ENCODE measurements at places on chromosomes 13 and 19.

GRCh38 chr19:48330012-48330681 is 4.8 kb downstream of the EMP3 start:
- DNase-seq = peak; percentile 63

- DNase-seq = no peak
Measured at GRCh38 chr19:34523408-34523807, 41.9 kb downstream of the WTIP start.

DNA sequence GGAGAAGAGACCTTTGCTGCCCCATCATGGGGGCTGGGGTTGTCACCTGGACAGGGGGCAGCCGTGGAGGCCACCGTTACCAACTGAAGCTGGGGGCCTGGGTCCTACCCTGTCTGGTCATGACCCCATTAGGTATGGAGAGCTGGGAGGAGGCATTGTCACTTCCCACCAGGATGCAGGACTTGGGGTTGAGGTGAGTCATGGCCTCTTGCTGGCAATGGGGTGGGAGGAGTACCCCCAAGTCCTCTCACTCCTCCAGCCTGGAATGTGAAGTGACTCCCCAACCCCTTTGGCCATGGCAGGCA is 9.0 kb downstream of the EGLN2 start:
- DNase-seq = no peak

GRCh38 chr19:40921005-40921897 is 39.2 kb upstream of the CYP2A7 start:
- DNase-seq = no peak

- DNase-seq = no peak
Measured at GRCh38 chr19:13554506-13555240, 48.4 kb upstream of the CACNA1A start.

DNA sequence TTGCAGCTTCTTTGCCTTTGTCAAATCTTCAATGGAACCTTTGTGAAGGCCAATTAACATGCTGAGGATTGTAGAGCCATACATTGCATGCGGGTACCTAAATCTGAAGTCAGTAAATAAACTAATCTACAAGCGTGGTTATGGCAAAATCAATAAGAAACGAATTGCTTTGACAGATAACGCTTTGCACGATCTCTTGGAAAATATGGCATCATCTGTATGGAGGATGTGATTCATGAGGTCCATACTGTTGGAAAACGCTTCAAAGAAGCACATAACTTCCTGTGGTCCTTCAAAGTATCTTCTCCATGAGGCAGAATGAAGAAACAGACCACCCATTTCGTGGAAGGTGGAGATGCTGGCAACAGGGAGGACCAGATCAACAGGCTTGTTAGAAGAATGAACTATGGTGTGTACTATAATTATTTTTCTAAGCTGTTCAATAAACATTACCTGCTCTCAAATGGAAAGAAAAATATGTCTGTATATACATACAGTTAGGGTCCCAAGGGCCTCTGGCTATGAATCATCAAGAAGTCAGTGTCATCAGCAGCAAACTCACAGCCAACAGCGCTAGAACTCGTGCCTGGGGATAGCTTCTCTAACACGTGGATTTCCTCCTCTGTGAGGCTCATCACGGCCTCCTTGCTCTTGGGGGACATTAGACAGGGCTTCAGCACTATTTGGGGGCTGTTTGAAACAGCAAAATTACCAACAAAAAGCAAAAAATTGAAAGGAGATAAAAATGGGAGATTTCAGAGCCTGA is 2.9 kb upstream of the CD70 start:
- no peak for DNase-seq

GRCh38 chr13:76132532-76132931 is 496.4 kb downstream of the LMO7 start:
- DNase-seq = no peak

DNA sequence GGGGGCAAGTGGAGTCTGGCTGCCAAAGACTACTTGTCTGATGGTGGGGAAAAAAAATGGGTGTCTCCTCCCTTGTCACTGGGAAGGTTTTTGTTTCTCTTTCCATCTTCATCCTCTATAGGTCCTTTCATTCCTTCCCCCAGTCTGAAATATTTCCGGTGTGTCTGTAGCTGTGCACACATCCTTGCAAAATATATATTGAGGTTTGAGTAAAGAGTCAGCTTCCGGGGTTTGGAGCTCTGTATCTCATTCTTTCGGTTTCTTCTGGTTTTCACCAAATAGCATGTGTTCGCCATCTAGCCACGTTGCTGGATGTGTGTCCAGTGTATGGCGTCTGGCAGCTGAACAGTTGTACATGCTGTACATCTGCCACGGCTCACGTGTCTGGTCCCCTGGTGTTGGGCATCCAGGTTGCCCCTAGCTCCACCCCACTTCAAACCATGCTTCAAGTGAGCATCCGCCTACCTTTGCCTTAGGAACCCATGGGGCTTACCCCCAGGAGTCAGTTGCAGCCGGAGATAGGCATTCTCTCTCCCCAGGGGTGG is 142.2 kb downstream of the SIPA1L3 start:
- peak; percentile 18 for DNase-seq

DNA sequence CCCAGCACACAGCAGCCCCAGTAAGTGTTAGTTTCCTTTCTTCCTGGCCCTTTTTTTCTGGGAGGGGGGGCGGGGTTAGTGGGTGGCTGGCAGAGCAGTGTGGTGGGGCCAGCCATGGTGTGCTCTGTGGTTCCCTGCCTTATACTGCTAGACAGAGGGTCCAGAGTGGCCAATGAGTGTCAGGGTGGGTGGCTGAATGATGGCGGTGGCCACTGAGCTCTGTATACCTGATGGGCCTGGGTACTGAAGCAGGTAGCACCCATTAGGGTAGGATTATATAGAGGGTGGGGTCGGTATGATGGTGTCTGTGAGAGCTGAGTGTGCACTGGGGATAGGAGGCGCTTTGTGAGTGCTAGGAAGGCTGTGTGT is 13.8 kb downstream of the CIC start:
- no peak for DNase-seq

DNA sequence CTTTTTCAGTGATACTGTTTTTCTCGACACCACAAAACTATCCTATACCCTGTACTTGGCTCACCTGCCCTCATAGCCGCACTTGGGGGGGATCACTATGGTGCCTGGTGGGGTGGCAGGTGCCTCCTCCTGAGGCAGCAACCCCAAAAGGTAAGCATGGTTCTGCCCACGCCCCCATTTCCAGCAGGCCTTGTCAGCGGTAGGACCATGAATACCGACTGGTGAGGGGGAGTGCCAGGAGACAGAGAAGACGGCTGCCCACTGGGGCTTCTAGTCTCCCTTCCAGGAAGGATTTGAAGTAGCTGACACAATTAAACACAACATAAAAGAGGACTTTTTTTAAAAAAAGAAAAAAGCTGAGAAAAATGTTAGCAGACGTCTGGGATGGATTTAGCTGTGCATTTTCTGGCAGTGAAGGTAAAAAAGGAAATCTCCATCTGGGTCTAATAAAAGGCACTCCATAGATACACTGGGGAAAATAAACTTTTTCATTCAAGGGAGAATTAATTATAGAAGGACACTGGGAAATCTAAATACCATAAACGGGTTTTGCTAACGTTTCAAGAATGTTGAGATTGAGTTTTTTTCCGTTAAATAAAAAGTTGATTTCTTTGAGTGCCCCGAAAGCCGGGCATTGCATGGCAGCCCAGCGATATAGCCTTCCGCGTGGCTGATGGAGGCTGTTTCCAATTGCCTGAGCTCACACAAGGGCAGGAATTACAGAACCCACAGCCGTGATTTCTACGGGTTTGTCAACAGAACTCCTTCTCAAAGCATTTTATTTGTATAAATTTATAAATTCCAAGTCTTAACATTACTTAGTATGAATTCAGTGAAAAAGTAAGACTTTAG is 45.1 kb downstream of the ATP11A start:
- no peak for DNase-seq

DNA sequence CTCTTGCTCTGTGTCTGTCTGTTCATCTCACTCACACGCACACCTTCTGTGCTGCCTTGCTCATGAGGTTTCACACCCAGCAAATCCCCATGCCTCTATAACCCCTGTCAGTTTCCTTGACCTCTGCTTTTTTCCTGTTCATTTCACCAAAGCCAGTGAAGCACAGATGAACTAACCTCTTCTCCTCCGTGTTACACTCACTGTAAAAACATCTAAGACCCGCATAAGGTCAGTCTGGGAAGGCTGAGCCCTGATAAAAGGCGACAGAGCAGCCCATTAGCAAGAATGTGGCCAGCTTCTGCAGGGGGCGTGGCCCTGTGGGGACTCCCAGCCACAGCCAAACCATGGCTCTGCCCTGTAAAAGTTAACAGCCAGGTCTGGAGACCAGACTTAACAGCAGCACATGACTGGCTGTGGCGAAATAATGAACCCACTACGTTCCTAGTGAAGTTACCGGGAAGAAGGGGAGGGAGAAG is 42.8 kb upstream of the NPAS1 start:
- DNase-seq = no peak

GRCh38 chr13:66225072-66225471 is 1005.1 kb downstream of the PCDH9 start:
- DNase-seq = no peak

GRCh38 chr19:13095934-13096927 is 6.4 kb downstream of the LYL1 start:
- DNase-seq = no peak

DNA sequence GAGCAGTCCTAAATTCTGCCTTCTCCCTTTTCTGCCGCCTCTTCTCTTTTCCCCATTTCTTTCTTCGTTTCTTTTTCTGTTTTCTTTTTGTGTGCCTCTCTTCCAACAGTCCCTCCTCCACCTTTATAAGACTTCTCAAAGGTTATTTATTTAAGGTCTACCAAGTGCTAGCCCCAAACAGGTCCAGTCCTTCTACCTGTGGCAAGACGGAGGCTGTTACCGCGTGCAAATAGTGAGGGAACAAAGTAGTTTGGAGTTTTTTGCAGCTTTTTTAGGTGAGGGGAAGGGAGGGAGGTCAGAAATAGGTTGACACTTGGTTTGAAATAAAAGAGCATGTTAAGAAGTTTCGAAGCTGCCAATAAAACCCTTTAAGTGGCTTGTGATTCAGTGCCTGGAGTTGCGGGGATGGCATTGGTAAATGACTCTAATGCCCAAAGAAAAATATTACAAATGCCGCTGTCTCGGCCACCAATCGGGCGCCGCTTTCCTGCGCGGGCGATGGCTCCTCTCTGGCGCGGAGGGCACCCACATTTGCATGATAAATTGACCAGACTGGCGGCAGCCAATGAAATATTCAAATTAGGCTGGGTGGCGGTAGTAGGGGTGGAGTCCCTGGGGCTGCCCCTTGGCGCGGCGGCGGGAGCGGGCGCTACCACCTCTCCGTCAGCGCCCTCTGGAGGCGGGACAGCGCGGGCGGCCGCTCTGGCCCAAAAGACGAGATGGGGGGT is 7.5 kb upstream of the TSHZ3 start:
- peak; percentile 50 for DNase-seq

GRCh38 chr19:1612114-1613086 is 7.1 kb upstream of the UQCR11 start:
- DNase-seq = no peak

- no peak for DNase-seq
Measured at GRCh38 chr13:59755632-59756290, 408.0 kb downstream of the DIAPH3 start.

DNA sequence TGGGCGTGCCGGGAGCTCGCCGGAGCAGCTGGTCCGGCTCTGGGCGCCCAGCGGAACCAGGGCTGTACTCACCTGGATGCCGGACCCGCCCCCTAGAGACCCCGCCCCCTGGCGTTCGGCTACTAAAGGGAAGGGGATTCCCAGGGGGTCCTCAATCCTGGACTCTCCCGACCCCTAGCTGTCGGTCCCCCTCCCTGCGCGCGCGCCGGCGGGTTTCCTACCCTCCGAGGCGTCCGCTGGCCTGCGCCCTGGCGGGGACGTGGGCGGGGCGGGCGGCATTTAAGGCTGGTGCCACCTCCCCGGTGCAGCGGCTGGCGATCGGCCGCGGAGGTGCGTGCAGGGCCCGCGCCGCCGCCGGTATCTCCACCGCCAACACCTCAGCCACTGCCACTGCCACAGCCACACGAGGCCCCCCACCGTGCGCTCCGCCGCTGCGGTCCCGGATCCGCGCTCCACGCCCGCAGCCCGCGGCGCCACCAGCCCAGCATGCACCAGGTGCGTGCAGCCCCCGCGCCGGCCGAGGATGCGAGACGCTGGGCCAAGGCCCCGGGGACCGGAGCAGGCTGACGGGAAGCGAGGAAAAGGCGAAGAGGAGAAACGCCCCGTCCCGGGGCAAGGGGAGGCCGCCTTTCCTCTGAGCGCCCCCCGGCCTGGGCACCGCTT is at the start of gene ATP12A:
TSS of gene ATP12A (plus strand) at position 151 of the 663 bp plus-strand sequence. CDS start at position 487, 336 bp downstream.
- DNase-seq = no peak

DNA sequence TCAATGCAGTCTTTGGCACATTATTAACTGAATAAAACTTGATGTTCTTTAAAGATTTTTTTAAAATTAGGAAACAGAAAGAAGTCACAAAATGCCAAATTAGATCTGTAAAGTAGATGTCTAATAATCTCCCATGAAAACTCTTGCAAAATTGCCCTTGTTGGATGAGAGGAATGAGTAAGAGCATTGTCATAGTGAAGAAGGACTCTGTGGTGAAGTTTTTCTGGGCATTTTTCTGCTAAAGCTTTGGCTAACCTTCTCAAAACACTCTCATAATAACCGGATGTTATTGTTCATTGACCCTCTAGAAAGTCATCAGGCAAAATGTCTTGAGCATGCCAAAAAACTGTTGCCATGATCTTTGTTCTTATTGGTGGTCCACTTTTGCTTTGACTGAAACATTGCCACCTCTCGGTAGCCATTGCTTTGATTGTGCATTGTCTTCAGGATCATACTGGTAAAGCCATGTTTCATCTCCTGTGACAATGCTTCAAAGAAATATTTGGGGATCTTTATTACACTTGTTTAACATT is 549.3 kb downstream of the LIG4 start:
- DNase-seq = no peak

DNA sequence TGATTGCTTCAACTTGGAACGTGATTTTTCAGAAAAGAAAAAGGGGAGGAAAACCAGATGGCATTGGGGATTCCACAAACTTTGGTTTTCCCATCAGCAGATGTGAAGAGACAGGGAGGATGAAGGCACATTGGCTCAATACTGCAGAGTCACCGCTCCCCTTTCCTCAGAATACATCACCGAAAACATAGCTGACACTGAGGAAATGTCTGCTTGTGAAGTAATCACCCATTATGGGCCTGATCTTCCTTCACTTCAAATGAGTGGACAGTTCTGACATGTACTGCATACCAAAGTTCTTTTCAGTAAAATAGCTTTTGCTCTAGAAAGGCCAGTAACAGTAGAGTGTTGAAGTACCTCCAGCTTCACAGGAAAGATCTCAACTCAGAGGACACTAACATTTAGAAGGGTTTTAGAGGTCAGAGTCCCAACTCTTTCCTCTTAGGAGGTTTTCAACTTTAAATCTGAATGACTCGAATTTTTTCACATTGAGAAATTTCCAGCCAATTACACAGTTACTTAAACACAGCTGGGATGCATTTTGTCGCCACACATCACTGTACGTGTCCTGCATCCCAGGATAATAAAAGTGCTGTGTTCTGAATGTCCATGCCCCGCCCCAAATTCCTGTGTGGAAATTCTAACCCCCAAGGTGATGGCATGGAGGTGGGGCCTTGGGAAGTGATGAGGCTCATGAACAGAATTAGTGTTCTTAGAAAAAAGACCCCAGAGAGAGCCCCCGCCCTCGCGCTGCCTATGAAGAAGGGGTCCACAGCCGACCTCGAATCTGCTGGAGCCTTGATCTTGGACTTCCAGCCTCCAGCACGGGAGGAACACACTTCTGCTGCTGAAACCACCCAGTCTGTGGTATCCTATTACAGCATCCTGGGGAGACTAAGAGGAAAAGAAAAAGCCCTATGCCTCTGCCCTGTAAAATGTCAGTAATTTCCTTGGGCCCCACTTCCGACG is 77.7 kb downstream of the COL4A1 start:
- no peak for DNase-seq

All from stimulated activated CD4-positive, alpha-beta T cell treated with anti-CD3 and anti-CD28 coated beads, TNF-alpha, amount 100 ng/mL, for 1 hour (primary cell).